ENCODE measurements at places on chromosomes 2 and 18.

DNA sequence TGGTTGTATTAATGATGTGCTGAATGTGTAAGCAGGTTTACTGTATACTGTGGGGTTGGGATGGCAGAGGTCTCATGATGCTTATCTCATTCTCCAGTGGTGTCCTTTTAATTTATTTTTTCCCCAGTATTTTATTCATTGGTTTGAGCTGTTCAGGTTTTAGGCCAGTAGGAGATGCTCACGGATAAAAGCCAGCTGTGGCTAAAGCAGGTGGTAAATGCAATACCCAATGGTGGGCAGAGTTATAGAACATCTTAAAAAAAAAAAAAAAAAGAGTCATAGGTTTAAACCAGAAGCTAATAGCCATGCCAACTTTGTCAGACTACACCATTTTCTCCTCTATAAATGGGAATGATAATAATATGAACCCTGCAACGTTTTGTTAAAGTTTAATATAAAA lies 57.8 kb upstream of the NEUROD1 start:
- no peak for DNase-seq

DNA sequence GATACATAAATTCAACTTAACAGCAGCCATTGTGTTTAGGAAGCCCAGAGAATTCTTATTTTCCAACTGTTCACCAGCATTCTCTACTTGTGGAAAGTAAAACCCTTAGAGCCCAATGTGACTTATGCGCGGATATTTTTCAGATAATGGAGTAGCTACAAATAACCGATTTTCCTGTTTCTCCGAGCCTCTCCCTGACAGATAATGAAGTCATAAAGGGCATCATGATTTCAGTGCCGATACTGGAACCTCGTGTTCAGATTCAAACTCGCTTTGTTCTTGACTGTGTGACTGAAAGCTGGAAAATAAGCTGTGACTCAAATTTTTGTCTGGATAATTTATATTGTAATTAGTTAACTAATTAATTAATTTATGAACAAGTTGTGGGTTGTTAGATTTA lies 228.2 kb downstream of the VAPA start:
- no peak for DNase-seq

DNA sequence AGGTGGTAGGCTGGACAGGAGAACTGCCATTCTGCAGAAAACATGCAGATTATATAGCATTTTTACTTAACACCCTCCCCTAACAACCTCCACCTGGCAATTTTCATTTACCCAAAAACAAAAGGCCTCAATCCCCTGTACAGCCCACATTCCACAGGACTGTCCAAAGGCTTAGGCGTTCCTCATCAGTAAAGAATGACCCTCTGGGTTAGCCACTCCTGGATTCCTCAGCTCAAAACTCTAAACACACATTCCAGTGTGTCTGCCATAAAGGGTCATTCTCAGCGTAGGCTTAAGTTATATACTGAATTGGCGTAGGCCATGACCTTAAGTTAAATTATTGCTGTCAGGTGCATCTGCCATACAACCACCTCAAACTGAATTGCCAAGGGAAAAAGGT lies 261.8 kb upstream of the CHAC2 start:
- DNase-seq, result no peak

- no peak for DNase-seq
These were observed 522.0 kb upstream of the FAM98A start for GRCh38 chr2:34121076-34121475.

- no peak for DNase-seq
These were observed 878.3 kb downstream of the TDRD15 start for GRCh38 chr2:22002066-22002465.

DNA sequence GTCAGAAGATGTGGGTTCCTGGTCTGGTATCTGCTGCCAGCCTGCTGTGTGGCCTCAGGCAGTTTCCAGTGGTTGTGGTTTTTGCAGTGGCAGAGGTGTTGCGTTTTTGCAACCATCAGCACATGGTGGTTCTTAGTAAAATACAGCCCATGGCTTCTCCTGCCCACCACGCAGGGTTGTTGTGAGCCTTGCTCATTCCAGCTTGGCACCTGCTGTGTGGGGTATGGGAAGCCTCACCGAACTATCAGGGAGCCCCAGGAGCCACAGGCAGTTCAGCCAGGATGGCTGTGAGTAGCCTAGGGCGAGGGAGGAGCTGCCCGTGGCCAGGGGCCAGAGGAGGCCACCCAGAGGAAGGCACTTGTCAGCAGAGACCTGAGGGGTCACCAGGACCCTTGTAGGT lies 9.8 kb downstream of the ARID5A start:
- DNase-seq, result no peak

DNA sequence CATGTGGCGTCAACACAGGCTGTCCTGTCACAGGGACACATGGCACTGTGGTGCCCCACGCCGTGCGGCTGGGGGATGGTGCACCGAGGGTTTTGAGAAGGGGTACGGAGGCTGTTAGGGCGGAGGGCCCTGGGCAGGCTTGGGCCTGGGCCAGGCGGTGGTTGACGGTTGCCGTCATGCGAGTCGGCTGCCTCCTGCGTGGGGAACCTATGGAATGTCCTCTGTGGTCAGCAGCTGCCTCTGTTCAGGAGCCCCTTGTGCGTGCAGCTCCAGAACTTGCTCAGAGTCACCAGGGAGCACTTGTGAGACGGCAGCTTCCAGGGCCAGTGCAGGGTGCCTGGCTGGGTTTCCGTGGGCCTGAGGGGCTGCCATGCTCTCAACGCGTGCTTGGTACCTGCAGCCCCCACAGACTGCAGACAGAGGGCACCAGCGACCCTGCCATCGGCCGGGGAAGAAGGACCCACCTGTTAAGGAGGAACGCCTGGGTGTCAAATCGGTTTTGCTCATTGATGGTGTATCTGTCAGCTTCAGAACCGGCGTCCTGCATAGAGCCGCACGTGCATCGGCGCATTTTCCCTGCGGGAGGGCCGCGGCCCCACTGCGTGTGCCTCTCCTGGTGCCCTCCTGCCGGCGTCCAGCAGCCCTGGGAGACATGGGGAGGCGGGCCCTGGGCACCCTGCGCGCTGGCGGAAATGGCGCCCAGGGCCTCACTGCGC lies 10.0 kb upstream of the D2HGDH start:
- DNase-seq, result peak; percentile 30

DNA sequence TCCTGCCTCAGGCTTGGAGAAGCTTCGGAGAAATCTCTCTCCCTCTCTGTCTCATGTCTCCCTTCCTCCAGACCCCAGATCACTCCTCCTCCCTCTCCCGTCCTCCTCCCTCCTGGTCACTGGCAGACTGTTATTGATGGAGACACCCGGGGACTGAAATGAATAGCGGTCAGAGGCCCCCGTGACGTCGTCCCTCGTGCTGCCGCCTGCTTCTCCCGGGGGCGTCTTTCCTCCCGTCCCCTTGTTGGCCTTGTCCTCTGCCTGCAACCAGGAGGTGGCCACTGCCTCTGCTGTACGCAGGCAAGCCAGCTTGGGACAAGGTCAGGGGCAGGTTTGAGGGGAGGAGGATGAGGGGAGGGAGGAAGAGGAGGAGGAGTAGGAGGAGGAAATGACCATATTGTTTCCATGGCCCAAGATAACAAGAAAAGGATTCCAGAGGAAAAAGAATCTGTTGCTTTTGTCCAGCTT lies 78.2 kb downstream of the CELF4 start:
- no peak for DNase-seq

- no peak for DNase-seq
These were observed 233.7 kb upstream of the SPOPL start for GRCh38 chr2:138267902-138268254.

DNA sequence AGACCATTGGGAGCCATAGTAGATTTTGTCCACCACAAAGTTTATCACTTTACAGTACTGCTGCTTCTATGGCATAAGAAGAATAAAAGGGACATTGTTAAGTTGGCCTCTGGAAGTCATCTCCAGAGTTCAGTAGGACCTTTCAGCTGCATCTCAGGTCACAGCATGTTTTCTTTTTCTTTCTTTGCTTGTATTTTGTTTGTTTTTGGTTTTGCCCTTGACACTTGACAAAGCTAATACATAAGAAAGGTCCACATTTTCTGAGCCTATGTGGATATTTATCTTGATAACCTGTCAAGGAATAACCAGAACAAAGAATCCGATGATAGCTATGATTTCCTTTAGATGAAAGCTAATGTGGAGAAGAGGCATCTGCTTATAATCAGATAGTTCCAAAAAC lies 101.6 kb upstream of the XIRP2 start:
- no peak for DNase-seq

DNA sequence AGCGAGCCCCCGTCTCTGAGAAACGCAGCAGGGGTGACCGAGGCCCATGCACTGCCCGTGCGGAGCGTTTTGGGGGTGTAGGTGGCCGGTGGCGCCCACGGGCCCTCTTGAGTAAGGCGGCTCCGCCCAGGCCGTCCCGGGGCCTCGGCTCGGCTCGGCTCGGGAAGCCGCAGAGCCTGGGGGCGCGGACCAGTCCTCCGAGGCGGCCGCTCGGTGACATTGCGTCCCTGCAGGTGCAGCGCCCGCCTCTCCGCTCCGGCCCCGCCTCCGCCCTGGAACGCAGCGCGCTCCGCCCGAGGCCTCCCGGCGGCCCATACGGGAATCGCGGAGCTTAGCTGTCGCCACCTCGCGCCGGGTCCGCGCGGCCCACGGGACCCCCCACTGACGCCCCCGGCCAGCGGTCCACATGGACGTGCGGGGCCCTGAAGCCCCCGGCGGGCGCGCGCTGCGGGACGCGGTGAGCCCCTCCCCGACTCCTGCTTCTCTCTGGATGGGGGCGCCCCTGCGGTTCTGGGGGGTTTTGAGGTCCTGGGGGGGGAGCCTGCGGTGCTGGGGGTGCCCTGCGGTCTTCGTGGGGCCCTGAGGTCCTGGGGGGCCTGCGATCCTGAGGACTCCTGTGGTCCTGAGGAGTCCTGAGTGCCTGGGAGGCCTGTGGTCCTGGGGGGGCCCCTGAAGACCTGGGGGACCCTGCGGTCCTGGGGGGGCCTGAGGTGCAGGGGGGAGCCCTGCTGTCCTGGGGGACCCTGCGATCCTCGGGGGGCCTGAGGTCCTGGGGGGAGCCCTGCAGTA lies at the start of gene HSBP1L1:
TSS of gene HSBP1L1 (plus strand) at position 314 of the 789 bp plus-strand sequence. CDS start at position 407, 93 bp downstream.
- peak; percentile 61 for DNase-seq

GRCh38 chr2:112483042-112483473 lies 1.1 kb downstream of the TTL start:
- no peak for DNase-seq

DNA sequence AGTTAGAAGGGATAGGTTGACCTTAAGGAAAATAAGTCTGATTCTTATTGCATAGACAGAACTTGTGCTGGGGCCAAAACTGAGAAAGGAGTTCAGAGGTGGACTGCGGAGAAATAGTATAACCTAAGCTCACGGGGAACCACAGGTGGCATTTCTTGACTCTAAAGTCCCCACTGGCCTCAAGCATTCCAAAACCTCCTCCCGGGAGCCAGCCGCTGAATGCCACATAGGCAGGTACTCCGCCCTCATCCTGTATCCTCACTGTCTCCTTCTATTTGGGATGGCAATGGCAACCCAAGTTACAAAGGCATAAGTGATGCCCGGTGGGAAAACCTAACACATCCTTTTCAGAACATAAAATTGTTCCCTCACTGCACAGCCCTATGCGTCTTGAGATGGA lies 173.0 kb downstream of the SP3 start:
- no peak for DNase-seq

- DNase-seq, result no peak
These were observed 570 bp downstream of the SCRN3 start for GRCh38 chr2:174395969-174396630.

GRCh38 chr2:64259312-64259711 lies 115.1 kb upstream of the PELI1 start:
- no peak for DNase-seq

- no peak for DNase-seq
These were observed 1879.4 kb upstream of the PIK3C3 start for GRCh38 chr18:40075616-40076015.

- no peak for DNase-seq
These were observed 187.7 kb downstream of the PRPF40A start for GRCh38 chr2:152529420-152530115.

DNA sequence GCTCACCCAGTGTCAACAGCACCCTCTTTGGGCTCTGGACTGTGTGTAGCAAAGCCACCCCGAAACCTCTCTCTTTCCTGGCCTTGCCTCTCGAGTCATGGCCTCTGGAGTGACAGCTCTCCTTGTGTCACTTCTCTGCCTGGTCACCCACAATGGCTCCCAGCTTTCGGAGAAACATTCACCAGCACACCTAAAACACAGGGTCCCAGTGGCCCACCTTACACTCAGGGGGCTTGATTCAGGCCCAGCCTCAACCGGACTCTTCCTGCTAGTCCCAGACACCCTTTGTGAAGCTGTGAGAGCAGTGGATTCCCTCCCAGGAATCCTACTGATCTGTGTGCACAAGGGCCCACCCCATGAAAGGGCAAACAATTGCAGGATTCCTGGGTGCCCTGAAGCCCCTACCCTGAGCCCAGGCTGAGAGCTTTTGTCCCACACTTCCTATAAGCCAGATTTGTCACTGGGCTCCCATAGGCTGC lies 137.2 kb upstream of the HAAO start:
- no peak for DNase-seq

GRCh38 chr18:76982038-76982437 lies 150.5 kb downstream of the MBP start:
- no peak for DNase-seq

DNA sequence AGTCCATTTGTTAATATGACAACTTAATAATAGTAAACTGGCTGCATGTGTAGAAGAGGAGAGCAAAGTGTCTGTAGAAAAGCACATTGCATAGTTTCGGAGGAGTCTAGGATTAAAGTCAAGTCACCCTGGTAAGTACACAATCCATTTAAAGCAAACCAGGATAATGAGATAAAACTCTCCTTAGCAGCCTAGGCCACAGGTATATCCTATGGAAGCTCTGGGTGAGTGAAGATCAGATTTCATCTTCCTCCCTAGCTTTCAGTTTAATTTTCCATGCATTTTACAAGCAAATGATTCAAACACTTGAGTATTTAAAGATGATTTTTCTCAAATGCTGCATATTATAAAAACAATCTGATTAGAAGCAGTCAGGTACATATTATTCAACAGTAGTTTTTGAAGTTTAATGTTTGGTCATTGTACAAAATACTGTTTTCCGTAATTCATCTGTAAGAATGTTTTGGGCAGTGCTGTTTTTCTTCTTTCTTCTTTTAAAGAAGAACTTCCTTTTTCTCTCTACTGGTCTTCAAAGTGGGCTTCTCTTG lies 10.2 kb downstream of the CERS6 start:
- no peak for DNase-seq

DNA sequence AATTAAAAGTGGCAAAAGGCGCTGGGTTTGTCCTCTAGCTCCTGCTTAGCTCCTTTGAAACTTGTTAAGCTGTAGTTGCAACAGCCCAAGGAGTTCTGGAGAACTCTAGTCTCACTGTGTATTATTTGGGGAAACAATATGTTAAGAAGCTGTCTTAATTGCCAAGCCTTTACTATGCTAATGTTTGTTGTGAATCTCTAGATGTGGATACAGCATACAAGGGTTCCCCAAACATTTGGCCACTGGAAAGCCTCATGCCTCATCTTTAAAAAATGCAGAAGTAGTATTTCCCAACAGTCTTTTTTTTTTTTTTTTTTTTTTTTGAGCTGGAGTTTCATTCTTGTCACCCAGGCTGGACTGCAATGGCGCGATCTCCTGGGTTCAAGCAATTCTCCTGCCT lies 236.7 kb downstream of the PRKCE start:
- DNase-seq, result no peak
